Diencephalon (tissue), 1 donor: ENCODE measurements at places on chromosomes 5 and 9. TPM values are rescaled to one million over a fixed set of nuclear protein-coding genes. Genes with fewer than 3 reads are reported as not detected.

Gene SLC34A1
- not detected for total RNA-seq

Gene SMIM33
- total RNA-seq = not detected

Gene PCDHB15
- 22.6 TPM for total RNA-seq

Gene SNCAIP
- total RNA-seq = 48.2 TPM

Gene OR1N1
- not detected for total RNA-seq

Gene GRM6
- 0.23 TPM for total RNA-seq

Gene IQGAP2
- 21.2 TPM for total RNA-seq

Gene DPYSL3
- 884 TPM for total RNA-seq

Gene SPINK7
- not detected for total RNA-seq

Gene CDX1
- not detected for total RNA-seq

Gene ANKRD31
- total RNA-seq = 1.2 TPM

Gene SLC6A3
- 12.5 TPM for total RNA-seq

Gene GARIN3
- total RNA-seq = not detected

Gene LOX
- 4.6 TPM for total RNA-seq

Gene LAMC3
- total RNA-seq = 3.7 TPM

Gene C9
- total RNA-seq = not detected

Gene FUT7
- total RNA-seq = not detected

Gene HEMGN
- 4.2 TPM for total RNA-seq

Gene OR1Q1
- total RNA-seq = not detected

Gene OTP
- 3.2 TPM for total RNA-seq

Gene CPLANE1
- total RNA-seq = 77.7 TPM

Gene ACSL6
- 59.5 TPM for total RNA-seq

Gene SARDH
- 4.2 TPM for total RNA-seq

Gene PDCD1LG2
- 0.23 TPM for total RNA-seq

Gene PCDHGA3
- 7.2 TPM for total RNA-seq

Gene MPDZ
- 64.1 TPM for total RNA-seq

Gene CTNND2
- total RNA-seq = 99.7 TPM

Gene EIF4E1B
- total RNA-seq = 0.46 TPM

Gene N4BP3
- 12.5 TPM for total RNA-seq

Gene BHMT2
- 1.2 TPM for total RNA-seq

Gene CER1
- 0.69 TPM for total RNA-seq

Gene TMEFF1
- total RNA-seq = 46.6 TPM

Gene MYO10
- total RNA-seq = 33.4 TPM

Gene PRRX2
- not detected for total RNA-seq

Gene IL31RA
- total RNA-seq = 0.23 TPM

Gene IL7R
- 0.46 TPM for total RNA-seq

Gene INSL4
- total RNA-seq = not detected

Gene SVEP1
- total RNA-seq = 4.4 TPM

Gene C1QTNF2
- 2.5 TPM for total RNA-seq

Gene GADD45G
- 8.8 TPM for total RNA-seq

Gene BTNL8
- not detected for total RNA-seq

Gene FGF18
- total RNA-seq = 0.69 TPM

Gene RFX3
- total RNA-seq = 66.4 TPM

Gene IFNK
- not detected for total RNA-seq

Gene POLR1E
- 32.8 TPM for total RNA-seq

Gene HRH2
- total RNA-seq = 4.8 TPM

Gene UBLCP1
- 28.6 TPM for total RNA-seq

Gene C7
- total RNA-seq = 3.9 TPM

Gene KLF4
- total RNA-seq = 4.8 TPM

Gene SPATA31A5
- total RNA-seq = not detected

Gene HMCN2
- total RNA-seq = 0.46 TPM

Gene GNA14
- total RNA-seq = 1.4 TPM

Gene LIX1
- total RNA-seq = 30.0 TPM
